ENCODE measurements at places on chromosomes 5 and 9.
A peak's percentile ranks its signal among the peaks of the same experiment; 100 is the strongest.

- DNase-seq: peak; percentile 36
Measured at GRCh38 chr5:151706906-151707305, 20.2 kb upstream of the SPARC start.

DNA sequence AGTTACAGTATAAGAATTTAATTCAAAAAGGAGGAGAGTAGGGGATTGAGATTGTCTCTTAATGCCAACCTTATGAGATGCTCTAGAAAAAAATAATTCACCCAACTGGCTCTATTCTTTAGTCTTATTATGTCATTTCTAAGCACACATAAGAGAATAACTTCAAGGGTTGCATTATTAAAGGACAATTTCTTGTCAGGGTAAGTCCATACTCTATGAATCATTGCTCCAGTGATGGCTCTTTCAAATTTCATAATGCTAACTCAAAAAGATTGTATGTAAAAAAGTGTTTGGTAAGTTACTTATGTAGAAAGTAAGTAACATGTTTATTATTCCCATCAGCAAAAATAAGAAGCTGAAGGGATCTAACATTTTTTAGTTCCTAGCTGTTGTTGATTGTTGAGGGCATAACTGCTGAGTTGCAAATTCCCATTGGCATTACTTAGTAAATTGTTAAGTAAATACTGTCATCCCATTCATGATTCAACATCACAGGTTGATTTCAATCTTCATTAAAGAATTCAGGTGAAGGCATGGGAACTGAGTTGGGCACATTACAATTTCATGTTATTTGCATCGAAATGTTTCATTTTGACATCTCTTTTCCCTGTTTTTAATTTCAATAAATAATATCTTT lies 28.6 kb downstream of the ALDH1A1 start:
- DNase-seq: no peak

GRCh38 chr5:76358-77169 lies 15.4 kb upstream of the PLEKHG4B start:
- no peak for DNase-seq

DNA sequence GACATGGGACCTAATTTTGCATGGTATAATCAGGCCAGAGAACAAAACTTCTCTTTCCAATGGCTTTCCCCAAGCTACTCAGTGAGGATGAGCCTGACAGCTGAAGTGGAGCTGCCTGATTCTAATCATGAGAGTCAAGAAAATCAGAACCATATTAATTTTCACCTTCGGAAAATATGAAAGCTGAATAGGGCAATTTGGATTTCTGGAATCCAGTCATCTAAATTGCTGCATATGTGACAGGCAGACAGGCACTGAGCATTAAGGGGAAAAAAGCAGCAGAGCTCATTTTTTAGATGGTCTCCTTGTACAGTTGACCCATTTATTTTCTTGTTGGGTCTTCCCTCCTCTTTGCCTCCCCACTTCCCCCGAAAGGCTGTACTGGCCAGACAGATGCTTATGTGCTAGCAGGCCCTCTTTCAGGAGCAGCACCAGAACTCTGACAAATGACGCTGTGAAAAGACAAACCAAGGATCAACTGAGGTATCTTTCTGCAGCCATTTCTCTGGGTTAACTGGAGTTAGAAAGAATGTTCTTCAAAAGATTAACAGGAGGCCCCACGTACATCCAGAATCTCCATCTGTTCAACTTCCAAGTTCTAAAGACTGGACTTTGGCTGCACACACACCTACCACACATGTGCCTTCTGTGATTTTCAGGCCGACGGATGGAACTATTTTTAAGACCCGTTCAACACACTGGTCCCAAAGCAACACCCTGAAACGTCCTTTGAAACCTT lies 175.2 kb downstream of the DCP2 start:
- no peak for DNase-seq

- no peak for DNase-seq
Measured at GRCh38 chr5:74017112-74017511, 391.1 kb downstream of the ARHGEF28 start.

Measured in A549 (cell line).